ENCODE measurements at places on chromosomes 13 and 19. TPM values are rescaled to one million over a fixed set of nuclear protein-coding genes. Genes with fewer than 3 reads are reported as not detected.

The EDNRB gene
- 68.2 TPM for polyA plus RNA-seq

The FCGBP gene
- 5.8 TPM for polyA plus RNA-seq

The HMG20B gene
- 76.6 TPM for polyA plus RNA-seq

The C19orf47 gene
- polyA plus RNA-seq, result 8.4 TPM

The LHB gene
- 0.38 TPM for polyA plus RNA-seq

The HSD11B1L gene
- polyA plus RNA-seq, result 8.9 TPM

The IRGC gene
- not detected for polyA plus RNA-seq

All from left kidney (tissue), 8 donors.